NCI-H2081 treated with DMSO at 0.1 percent for 48 hours (cell line): ENCODE measurements at places on chromosomes 5 and 9.

DNA sequence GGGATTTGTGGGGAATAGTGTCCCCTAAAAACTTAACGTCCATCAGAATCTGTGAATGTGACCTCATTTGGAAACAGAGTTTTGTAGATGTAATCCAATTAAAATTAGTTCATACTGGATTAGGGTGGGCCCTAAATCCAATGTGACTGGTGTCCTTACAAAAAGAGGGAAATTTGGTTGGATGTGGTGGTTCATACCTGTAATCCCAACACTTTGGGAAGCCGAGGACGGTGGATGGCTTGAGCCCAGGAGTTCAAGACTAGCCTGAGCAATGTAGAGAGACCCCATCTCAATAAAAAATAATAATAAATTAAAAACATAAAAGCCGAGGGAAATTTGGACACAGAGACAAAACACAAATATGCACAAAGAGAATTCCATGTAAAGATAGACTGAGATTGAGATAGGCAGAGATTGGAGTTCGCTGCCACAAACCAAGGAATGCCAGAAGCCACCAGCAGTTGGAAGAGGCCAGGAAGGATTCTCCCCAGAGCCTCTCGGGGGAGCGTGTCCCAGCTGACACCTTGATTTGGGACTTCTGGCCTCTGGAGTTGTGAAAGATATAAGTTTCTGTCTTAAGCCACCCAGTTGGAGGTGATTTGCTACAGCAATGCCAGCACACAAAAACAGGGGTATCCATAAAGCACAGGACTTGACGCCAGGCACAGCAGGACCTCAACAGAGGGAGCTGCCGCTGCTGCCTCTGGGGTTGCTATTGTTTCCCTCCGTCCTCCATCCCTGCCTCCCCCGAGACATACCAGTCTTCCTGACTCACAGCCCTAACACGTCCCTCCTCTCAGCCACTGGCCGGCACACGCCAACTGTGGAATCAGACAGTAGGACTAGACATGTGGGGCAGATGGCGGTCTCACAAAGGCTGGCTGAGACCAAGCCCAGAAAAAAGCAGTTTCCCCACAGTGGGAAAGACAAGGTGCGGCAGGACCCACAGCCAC, 73.8 kb upstream of the IL17B start:
- DNase-seq, result no peak

DNA sequence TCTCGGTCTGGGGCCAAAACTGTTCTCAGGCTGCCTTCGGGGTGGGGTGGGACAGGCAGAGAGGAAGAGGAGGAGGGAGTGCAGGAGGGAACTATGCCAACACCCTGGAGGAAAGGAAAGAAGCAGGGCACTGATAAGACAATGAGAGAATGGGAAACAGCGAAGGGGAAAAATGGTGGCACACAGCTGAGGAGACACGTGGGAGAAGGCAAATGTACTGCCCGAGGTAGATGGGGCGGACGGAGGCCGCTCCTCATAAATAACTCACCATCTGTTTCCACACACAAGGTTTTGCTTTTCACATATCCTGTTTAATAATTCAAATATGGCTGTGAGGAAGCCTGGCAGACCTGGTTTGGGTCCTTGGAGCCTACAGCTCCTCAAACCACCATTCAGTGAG, 148.2 kb upstream of the LRRTM2 start:
- no peak for DNase-seq

- no peak for DNase-seq
These were observed 10.3 kb upstream of the IL3 start for GRCh38 chr5:132050136-132050535.

DNA sequence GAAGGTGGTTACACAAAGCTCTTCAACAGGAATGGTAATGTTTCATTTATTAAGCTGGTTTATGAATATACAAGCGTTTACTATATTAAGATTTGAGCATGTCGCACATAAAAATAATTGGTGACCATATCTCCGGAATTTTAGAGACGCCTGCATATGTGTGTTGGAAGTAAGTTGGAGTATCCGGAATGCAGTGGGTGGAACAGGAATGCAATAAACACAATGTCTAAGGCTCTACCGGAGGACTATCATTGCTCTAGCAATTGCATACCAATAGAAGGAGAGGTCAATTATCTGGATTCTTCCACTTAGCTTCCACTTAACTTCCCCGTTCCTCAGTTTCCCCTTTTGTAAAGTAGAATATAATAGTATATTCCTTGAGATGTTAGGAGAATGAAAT, 1.1 kb upstream of the CEP78 start:
- DNase-seq, result no peak

DNA sequence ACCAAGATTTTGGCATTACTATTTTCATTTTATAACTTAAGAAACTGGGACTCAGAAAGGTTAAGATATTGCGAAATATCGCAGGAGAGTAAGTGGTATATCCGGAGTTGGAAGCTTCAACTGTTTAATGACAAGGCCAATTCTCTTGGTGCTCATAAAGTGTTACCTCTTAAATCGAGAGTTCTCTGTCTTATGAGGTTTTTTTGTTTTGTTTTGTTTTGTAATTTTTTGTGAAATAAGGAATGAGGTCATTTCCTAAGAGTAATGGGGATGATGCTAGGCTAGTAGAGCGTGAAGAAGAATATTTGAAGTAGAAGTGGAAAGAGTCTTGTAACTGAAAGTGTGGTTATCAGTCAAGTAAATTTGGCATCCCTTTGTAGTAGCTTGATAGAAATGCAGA, 183.2 kb upstream of the DAB2 start:
- DNase-seq, result no peak

GRCh38 chr5:141598391-141599345, 20.1 kb downstream of the DIAPH1 start:
- no peak for DNase-seq

GRCh38 chr9:93051680-93052089, 6.8 kb upstream of the SUSD3 start:
- DNase-seq, result no peak

DNA sequence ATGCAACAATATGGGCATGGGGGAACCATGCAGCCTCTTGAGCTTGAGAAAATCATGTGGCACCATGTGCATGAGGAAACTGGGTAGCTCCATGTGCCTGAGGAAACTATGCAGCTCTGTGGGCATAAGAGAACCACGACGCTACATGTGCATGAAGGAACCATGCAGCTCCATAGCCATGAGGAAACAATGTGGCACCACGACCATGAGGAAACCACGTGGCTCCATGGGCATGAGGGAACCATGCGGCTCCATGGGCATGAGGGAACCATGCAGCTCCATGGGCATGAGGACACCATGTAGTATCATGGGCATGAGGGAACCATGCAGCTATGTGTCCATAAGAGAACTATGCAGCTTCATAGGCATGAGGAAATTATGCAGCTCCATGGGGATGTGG, 140.8 kb downstream of the CAVIN4 start:
- DNase-seq, result no peak

DNA sequence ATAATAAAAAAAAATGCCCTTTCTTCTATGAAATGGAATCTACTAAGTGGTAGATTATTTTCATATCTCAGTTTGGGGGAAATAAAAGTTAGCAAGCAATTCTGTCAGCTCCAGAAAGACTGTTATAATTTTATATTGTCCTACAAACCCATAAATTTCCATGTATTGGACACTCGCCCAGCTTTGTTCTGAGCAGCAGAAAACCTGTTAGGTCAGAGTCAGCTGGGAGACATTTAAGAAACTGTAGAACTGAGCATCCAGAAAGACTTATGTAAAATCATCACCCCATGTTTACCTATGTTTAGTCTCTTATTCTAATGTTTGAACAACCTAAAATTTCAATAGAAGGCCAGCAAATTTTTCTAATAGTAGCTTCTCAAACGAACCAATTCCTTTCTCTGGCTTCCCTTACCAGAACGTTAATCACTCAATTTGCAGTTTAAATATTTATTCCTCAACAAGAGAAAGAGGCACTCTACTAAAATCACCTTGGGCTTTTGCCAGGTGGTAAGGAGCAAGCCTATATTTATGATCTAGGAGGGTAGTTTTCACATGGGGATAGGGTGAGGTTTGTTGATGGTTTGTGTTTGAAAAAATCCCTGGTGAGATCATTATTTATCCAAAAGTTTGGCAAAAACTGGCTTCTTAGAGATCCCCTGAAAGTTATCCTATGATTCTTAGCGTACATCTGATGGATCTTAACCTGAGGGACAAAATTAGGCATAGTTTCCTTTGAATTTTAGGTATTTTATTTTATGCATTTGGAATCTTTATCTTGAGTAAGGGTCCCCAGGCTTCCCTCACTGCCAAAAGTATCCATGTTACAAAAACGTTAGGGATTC, 34.4 kb downstream of the MACROH2A1 start:
- peak; percentile 88 for DNase-seq

- DNase-seq, result no peak
These were observed 8.7 kb downstream of the PAPPA start for GRCh38 chr9:116162241-116162781.
